ENCODE measurements at places on chromosomes 6 and 20. TPM values are rescaled to one million over a fixed set of nuclear protein-coding genes. Genes with fewer than 3 reads are reported as not detected.

DNA sequence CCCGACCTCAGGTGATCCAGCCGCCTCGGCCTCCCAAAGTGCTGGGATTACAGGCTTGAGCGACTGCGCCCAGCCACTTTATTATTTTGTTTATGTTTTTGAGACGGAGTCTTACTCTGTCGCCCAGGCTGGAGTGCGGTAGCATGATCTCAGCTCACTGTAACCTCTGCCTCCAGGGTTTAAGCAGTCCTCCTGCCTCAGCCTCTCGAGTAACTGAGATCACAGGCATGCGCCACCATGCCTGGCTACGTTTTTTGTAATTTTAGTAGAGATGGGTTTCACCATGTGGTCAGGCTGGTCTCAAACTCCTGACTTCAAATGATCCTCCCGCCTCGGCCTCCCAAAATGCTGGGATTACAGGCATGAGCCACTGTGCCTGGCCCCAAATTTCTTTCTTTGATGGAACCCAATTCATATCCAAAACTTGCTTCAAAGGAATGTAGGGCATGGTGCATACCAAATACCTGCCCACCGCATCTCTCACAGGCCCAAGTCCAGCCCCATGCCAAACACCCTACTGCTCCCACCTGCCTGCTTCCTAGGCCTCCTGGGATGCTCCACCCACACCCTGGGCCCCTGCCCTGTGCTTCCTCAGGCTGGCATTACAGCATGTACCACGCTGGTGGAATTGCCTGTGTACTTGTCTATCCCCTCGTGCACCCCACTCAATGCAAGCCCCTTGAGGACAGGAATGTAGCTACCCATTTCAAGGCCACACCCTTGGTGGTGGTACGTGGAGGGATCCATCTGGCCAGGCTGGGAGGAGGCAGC, 4.9 kb upstream of the HMGA1 start:
- no peak for DNase-seq

GRCh38 chr6:2497922-2498623, 252.6 kb downstream of the MYLK4 start:
- DNase-seq = no peak

DNA sequence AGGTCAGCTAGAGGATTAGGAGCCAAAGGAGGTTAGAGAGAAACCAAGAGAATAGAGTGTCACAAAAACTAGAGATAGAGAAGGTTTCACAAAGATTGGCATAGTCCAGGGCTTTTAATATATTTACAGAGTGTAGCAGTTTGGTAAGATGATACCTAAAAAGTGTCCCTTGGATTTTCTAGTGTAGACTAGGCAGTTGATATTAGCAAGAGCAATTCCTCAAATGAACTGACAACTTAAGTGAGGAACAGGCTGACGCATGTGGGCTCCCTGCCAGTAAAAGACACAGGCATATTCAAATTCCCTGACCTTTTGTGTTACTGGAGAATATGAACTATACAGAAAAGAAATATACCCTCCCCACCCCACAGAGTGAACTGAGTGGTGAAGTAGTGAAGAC, 40.1 kb downstream of the VTA1 start:
- peak; percentile 13 for DNase-seq

DNA sequence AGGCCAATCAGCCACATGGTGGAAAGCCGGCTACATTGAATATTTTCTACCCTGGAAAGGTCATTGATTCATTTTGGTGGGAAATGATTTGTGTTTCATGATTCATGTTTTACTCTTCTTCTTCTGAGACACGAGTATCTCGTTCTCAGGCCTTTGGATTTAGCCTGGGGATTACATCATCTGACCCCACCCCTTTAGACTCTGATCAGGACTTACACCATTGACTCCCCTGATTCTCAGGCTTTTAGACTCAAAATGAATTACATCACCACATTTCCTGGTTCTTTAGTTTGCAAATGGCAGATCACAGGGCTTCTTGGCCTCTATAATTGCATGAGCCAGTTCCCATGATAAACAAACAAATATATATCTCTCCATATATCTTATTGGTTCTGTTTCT, 228.8 kb downstream of the ADGRG6 start:
- DNase-seq = no peak

GRCh38 chr6:142952614-142953013, 7.6 kb upstream of the HIVEP2 start:
- no peak for DNase-seq

DNA sequence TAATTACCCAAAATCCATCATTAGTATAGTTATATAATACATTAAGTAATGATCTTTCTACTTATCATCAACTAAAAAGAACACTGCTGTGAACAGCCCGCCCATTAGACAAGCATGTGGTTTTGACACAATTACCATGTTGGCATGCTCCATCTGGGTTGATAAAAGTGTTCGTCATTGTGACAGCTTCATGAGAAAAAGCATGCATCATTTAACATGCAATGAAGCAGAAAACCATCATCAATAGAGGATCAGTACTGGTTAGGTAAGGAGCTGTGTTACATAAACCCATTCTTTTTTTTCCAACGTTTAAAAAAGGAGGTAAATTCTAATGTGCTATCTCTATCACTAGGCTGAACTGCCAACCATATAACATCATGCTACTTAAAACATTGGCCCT, 101.9 kb downstream of the EPB41L2 start:
- DNase-seq = no peak

- DNase-seq = no peak
Measured at GRCh38 chr20:479487-479886, 17.2 kb upstream of the TBC1D20 start.

DNA sequence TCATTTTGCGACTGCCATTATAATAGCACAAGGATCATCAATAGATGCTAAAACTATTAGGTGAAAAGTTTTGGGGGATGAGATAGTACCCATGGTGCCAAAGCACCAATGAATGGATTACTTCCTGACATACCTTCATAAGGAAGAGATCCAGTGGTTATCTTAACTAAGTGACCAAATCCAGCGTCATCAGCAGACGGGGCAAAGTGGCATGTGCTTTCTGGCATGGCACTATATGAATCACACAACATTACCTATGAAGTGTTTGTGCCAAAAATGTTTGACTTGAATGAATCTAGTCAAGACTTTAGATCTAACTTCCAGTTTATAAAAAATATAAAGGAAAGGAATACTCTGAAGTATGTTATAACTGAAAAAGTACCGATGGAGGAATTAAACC, 10.8 kb downstream of the TRIM26 start:
- no peak for DNase-seq

- no peak for DNase-seq
Measured at GRCh38 chr20:61876952-61877728, 188.5 kb downstream of the TAF4 start.

DNA sequence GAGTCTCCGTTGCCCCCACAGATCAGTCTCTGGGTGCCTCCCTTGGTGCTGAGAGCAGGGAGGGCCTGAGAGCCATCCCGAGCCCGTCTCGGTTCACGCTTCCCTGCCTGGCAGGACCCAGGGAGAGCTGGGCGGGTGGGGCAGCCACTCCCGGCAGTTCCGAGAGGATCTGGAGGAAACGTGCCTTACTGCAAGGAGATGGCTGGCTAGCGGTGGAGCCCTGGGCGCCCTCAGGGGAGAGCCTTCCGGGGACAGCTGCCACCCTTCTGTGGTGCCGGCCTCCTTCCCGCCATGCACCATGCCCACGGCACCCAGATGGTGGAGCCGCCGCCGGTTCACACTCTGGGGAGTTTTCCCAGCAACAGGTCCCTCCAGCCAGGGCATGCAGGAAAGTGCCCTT, 45.8 kb upstream of the SLCO4A1 start:
- peak; percentile 54 for DNase-seq

GRCh38 chr6:134324141-134324540, 6.2 kb upstream of the SGK1 start:
- DNase-seq = no peak

The WFDC12 gene
- total RNA-seq = not detected

The DNAH8 gene
- not detected for total RNA-seq

The PSMF1 gene
- 77.8 TPM for total RNA-seq

The SIRPB1 gene
- 1.3 TPM for total RNA-seq
